Bronchial epithelial cell (primary cell): ENCODE measurements at places on chromosomes 2 and 18. TPM values are rescaled to one million over a fixed set of nuclear protein-coding genes. Genes with fewer than 3 reads are reported as not detected.

Gene MSGN1
- not detected in 2 replicates for total RNA-seq

Gene CNDP1
- total RNA-seq = not detected in 2 replicates

Gene TACR1
- total RNA-seq = not detected in 2 replicates

Gene VSNL1
- 0.64 and 1.6 TPM in 2 replicates for total RNA-seq

Gene KHK
- total RNA-seq = 0.53 and 0.77 TPM in 2 replicates
